Panc1 (cell line): ENCODE measurements at places on chromosomes 4 and X. TPM values are rescaled to one million over a fixed set of nuclear protein-coding genes. Genes with fewer than 3 reads are reported as not detected.

- no peak overlapping the region for H3K27ac ChIP-seq
- H3K36me3 ChIP-seq = peaks cover 3% of the 10 kb centered on the region; the same call in 1 of the 2 replicates
- no peaks in the 10 kb centered on the region for H3K4me1 ChIP-seq
- H3K27me3 ChIP-seq = no peaks in the 10 kb centered on the region
Measured at GRCh38 chr4:25421816-25422525, 44.9 kb downstream of the ANAPC4 start.

- no peak overlapping the region for H3K4me3 ChIP-seq
- H3K36me3 ChIP-seq = no peaks in the 10 kb centered on the region
- no peak overlapping the region for H3K27ac ChIP-seq
- no peaks in the 10 kb centered on the region for H3K4me1 ChIP-seq
Measured at GRCh38 chrX:105515561-105515960, 295.1 kb upstream of the TEX13A start.

PPA2 gene
- 54.6 TPM for total RNA-seq

RGN gene
- total RNA-seq = 3.4 TPM

- no peak overlapping the region for H3K27ac ChIP-seq
- no peak overlapping the region for H3K4me3 ChIP-seq
- DNase-seq = no peak
Measured at GRCh38 chr4:174934360-174934759, 16.2 kb downstream of the ADAM29 start.

DNA sequence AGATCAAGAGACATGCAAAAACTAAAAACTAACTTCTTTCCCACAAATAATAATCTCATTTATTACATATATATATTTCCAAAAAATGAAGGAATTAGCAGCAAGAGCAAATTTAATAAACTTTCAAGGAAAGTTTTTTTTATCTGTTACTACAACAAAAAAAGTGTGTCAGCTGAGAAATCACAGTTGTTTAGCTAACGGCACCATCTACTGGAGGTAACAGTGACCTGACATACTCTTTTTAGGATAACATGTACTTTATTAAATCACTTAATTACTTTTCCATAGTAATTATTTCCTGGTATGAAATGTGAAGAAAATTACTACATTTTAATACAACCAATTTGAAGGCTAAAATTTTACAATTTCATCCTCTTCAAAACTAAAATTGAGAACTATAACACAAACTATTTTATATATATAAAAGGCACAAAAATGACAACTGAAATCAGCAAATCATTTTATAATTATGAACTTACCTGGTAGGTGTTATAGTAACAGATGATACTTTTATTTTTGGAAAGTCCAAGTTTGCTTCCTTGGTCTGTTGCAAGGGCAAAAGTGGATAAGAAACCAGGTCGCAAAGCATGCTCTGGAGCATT lies 9.1 kb downstream of the LAMTOR3 start:
- no peak for DNase-seq
- H3K36me3 ChIP-seq = peaks cover 35% of the 10 kb centered on the region
- H3K4me1 ChIP-seq = no peaks in the 10 kb centered on the region
- H3K27ac ChIP-seq = no peak overlapping the region
- no peak overlapping the region for H3K4me3 ChIP-seq
- no peaks in the 10 kb centered on the region for H3K27me3 ChIP-seq

SLITRK4 gene
- total RNA-seq = not detected

ATG4A gene
- total RNA-seq = 13.7 TPM

PWWP3B gene
- not detected for total RNA-seq

GRCh38 chrX:13939741-13940597 lies 89.7 kb downstream of the GEMIN8 start:
- no peaks in the 10 kb centered on the region for H3K36me3 ChIP-seq
- H3K4me1 ChIP-seq = no peaks in the 10 kb centered on the region
- H3K27me3 ChIP-seq = no peaks in the 10 kb centered on the region
- H3K4me3 ChIP-seq = no peak overlapping the region
- no peak for DNase-seq

GRCh38 chr4:180828455-180829018 lies 1414.7 kb upstream of the TENM3 start:
- no peaks in the 10 kb centered on the region for H3K27me3 ChIP-seq
- DNase-seq = peak; percentile 35
- no peaks in the 10 kb centered on the region for H3K4me1 ChIP-seq
- no peak overlapping the region for H3K27ac ChIP-seq

GRCh38 chr4:2537011-2537830 lies 774 bp downstream of the FAM193A start:
- no peaks in the 10 kb centered on the region for H3K27me3 ChIP-seq
- H3K4me1 ChIP-seq = peaks cover 5% of the 10 kb centered on the region; the same call in 1 of the 2 replicates
- H3K4me3 ChIP-seq = peak overlapping the region; percentile 73
- no peak for DNase-seq
- no peaks in the 10 kb centered on the region; the same call in 1 of the 2 replicates for H3K36me3 ChIP-seq

PTCHD1 gene
- total RNA-seq = 1.4 TPM

- H3K4me1 ChIP-seq = no peaks in the 10 kb centered on the region
- no peaks in the 10 kb centered on the region for H3K36me3 ChIP-seq
- H3K4me3 ChIP-seq = no peak overlapping the region
- H3K27ac ChIP-seq = no peak overlapping the region
- DNase-seq = peak; percentile 35
Measured at GRCh38 chr4:129641179-129641578, 545.2 kb downstream of the C4orf33 start.

TRAPPC11 gene
- total RNA-seq = 21.1 TPM
